ENCODE measurements at places on chromosomes 11 and 22.

DNA sequence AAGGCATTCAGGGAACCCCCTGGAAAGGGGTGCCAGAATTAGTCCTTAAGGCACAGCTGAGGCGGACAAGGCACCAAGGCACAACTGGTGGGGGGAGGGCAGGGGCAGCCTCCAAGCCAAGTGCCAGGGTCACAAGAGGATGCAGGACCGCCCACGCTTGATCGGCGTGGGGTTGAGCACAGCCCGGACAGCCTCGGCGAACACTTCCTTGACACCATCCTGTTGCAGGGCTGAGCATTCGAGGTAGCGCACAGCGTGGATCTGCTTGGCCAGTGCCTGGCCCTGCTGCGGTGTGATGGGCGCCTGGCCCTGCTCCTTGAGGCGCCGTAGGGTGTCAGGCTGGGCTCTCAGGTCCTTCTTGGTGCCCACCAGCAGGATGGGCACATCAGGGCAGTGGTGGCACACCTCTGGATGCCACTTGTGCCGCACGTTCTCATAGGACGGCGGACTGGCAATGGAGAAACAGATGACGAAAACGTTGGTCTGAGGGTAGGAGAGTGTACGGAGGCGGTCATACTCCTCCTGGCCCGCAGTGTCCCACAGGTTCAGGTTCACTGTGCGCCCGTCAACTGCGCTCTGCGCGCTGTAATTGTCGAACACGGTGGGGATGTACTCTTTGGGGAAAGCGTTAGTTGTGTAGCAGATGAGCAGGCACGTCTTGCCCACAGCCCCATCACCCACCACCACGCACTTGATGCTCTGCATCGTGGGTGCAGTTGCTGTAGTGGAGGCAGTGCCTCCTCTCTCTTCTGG is 13.1 kb downstream of the RHOG start:
- no peak for DNase-seq

DNA sequence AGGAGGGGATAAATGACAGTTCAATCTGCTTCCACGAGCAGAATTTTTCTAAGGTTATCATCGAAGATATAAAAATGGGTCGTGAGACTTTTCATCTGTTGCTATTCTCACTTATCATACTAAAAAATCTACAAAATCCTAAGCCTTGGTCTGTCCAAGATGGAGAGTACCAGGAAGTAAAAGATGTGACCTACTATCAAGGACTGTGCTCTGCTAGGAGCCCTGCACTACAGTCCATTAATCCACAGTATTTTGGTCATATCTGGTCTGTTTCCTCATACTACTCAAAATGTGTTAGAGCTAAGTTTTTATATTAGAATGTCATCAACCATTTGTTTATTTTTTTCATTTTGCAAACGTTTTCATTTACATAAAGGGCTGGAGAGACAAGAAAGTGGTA is 79.4 kb downstream of the DDIAS start:
- no peak for DNase-seq

GRCh38 chr22:46933040-46933930 is 170.8 kb downstream of the TBC1D22A start:
- DNase-seq: no peak

- no peak for DNase-seq
Observed at GRCh38 chr11:107957109-107957588, 28.9 kb downstream of the RAB39A start.

DNA sequence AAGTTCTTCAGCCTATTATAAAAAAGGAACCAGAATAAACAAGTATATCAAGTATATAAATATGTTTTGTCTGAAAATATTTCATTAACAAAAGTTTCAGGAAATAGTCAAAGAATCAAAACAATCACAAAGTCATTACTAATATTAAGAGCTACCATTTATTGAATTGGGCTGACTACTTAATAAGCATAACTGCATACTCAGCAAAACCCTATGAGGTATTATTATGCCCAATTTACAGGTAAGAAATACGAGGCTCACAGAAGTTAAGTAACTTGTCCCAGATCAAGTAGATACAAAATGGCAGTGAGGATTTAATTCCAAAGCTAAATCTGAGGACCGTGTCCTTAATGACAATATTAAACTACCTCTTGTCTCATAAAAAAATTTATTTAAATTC is 52.2 kb downstream of the EIF3M start:
- no peak for DNase-seq

DNA sequence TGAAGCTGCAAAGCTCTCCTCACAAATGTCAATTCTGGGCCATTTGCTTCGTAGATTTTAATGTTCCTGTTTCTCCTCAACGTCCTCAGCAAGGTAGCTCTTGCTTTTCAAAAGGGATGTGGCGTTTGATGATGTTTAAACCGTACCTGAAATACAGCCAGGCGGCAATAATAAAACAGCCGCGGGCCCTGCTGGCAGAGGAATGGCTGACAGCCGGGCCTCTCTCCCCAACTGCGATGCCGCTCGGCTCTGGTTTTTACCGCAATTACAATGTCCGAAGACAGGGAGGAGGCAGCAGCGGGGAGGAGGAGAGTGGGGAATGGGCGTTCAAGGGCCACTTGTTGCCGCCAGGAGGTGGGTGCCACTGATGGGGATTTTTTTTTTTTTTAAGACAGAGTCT is 27.5 kb downstream of the MACROD1 start:
- no peak for DNase-seq

DNA sequence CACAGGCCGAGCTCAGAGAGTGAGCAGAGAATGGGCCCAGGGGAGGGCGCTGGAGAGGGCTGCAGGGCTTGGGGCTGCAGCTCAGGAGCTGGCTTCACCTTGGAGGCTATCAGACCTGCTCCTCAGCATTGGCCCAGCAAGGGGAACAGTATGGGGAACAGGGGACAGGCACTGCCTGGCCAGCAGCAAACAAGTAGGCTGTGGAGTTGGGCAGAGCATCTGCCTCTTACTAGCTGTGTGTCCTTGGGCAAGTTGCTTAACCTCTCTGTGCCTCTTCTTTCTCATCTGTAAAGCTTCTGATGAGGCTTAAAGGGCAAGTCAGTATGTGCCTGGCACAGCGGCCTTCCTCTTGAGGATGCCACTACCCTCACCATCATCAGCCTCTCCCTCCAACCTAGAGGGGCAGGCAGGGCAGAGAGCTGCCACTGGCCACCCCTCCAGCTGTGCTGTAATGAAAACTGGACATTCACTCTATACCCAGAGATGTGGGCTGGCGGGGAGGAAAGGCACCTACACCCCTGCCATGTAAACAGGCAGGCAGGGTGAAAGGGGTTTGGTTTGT is 7.5 kb upstream of the CDKN1C start:
- peak; percentile 51 for DNase-seq

GRCh38 chr11:33868647-33869461 is 23.0 kb downstream of the LMO2 start:
- no peak for DNase-seq

DNA sequence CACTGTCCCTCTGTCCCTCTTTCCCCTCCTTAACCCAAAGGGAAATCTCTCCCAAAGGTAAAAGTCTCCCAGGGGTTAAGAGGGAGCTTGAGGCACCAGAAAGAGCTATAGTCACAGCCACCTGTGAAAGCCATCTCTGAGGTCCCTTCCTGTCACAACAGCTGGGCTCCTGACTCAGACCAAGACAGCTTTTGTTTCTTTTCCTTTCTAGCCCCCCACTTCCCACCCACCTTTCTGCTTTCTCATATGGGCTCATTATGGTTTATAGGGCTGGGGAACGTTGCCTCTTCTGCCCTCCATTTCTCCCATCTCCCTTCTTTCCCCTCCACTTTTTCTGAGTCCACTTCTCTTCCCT is 19.1 kb downstream of the MIF start:
- DNase-seq: no peak

GRCh38 chr11:24389575-24389974 is 107.3 kb upstream of the LUZP2 start:
- no peak for DNase-seq

GRCh38 chr11:111603611-111604130 is 1.4 kb downstream of the SIK2 start:
- DNase-seq: no peak

- DNase-seq: no peak
Observed at GRCh38 chr11:74037309-74037708, 28.4 kb upstream of the UCP3 start.

GRCh38 chr11:74084796-74085541 is 76.1 kb upstream of the UCP3 start:
- DNase-seq: no peak

DNA sequence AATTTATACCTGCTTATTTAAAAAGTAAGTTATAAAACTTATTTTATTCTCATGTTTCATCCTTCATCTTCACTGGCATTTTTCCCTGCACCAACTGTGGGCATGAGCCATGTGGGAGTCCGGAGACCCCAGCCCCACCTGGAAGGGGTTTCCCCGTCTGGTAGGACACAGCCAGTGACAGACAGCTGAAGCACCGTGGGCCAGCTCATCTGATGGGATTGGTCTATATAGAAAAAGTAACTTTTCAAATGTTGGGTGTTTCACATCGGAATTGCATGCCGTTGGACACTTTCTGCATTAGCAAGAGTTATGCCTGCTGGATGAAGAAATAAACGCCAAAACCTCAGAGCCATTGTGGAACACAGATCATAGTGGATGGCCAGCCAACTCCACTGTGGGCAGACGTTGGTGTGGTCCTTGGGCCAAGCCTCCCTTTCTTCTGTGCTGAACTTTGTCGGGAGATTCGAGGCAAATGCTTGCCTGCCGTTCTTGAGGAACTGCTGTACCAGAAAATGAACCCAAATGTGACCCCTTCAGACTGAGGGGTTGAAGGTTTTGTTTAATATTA is 1329.3 kb downstream of the TBC1D22A start:
- DNase-seq: no peak

DNA sequence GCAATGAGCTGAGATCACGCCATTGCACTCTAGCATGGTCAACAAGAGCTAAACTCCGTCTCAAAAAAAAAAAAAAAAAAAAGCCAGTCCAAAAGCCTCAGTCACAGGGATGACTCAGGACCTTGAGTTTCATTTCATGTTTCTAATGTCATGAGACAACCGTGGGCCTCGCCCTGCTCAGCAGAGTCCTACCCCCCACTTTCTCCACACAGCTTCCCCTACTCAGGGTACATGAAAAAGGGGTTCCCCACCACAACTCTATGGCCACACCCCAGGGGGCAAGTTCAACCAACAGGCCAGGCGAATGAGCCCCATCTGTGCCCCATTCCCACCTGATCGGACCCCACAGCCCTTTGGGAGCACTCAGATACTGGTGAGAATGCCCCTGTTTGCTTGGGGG is 24.3 kb upstream of the ADA2 start:
- no peak for DNase-seq

GRCh38 chr22:16783930-16784354 is 41.3 kb downstream of the XKR3 start:
- DNase-seq: no peak

- DNase-seq: no peak
Observed at GRCh38 chr22:37776639-37777005, 31.1 kb upstream of the GCAT start.

Measured in naive thymus-derived CD4-positive, alpha-beta T cell (primary cell).